ENCODE measurements at places on chromosomes 5 and 9.

DNA sequence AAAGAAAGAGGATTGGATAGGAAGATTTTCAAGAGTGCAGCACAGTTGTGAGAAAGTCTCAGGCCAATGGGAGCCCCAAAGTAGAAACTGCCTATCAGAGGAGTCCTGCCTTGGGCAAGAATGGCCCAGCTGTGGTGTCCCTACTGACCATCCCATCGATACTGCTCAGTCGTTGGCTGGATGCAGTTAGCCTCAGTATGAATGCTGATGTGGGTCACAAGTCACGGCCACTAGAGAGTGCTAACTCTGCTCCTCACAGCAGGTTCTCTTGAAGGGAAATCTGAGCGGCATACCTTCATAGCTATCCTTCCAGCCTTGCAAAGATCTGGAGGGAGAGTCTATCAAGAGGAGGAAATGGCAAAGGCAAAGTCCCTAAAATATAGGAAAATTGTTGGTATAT lies 11.6 kb upstream of the CETN3 start:
- no peak for DNase-seq

DNA sequence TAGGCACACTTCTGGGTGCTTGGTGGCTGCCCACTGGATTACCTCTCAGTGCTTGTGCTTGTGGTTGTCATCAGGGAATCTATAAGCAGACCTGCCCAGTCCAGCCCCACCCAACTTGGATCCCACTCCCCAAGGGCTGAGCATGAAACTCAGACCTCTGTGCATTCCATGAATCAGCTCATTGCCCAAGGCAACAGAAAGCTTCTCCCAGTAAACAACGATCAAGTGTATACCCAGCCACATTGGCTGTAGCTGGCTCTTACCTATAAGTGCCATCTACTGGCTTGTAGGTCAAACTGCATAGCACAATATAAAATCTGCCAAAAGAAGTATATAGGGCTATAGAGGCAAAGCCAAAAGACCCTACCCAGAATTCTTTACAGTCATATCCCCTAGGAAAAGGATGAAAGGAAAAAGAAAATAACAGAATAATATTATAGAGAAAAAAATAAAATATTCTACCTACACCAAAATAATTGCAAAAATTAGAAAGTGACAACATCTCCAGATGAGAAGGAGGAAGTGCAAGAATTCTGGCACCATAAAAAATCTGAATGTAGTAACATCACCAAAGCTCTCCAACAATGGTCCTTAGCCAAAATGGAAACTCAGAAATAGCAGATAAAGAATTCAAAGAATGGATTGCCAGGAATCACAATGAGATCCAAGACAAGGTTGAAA lies 321.0 kb upstream of the TRPC7 start:
- no peak for DNase-seq

DNA sequence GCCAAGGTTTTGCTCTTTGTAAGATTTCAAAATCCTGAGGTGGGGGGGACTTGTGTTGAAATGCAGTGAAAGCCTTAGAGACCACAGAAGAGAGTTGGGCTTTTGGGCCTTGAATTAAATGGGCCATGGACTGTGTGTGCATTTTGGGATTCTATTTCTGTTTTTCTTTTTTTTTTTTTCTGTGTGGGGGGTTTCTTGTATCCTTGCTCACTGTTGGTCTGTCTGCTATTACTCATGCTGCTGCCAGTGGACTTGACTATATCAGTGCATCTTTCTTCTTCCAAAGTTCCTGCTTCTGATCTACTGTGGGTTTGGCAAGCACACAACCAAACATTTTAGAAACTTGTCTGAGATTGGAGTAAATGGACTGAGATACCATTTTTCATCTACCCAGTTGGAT lies 344.9 kb downstream of the ARL15 start:
- DNase-seq: no peak

DNA sequence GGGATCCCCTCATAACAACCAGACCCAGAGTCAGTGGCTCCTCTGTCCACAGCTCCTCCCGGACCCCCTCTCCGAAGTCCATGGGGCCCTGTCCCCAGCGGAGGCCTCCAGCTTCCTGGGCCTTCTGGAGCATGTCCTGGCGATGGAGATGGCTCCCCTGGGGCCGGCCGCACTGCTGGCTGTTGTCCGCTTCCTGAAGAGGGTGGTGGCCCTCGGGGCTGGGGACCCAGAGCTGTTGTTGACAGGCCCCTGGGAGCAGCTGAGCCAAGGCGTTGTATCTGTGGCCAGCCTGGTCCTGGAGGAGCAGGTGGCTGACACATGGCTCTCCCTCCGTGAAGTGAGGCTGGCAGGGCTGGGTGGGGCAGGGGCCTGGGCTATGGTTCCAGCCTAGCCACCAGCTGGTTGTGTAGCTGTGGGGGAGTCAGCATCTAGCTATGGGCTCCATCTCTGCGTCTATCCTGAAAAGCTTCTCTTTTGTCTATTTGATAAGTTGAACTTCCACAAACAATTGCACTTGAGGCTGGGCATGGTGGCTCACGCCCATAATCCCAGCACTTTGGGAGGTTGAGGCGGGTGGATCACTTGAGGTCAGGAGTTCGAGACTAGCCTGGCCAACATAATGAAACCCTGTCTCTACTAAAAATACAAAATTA lies 4.7 kb downstream of the ADGRD2 start:
- no peak for DNase-seq

GRCh38 chr5:1189269-1189668 lies 12.1 kb upstream of the SLC6A19 start:
- DNase-seq: no peak

- DNase-seq: no peak
These were observed 128.2 kb upstream of the NFIB start for GRCh38 chr9:14441976-14442651.

- DNase-seq: no peak
These were observed 12.5 kb downstream of the STC2 start for GRCh38 chr5:173315495-173316338.

DNA sequence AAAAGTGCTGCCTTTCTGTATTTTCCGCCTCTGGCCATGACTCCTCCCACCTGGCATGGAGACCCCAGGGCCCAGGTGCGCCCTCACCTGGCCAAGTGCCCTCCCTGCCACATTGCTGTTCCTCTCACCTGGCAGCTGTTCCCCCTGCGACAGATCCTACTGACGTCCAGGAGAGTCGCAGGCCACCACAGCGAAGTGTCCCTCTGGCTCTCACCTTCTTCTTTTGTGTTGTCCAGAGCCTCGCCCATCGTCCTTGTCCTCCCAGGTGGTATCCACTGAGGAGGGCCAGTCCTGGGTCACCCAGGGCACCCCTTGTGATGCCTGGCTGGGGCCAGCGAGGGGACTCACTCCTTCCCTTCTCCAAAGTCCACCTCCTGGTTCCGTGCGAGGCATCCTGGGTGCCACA lies 2.6 kb downstream of the NKD2 start:
- no peak for DNase-seq

DNA sequence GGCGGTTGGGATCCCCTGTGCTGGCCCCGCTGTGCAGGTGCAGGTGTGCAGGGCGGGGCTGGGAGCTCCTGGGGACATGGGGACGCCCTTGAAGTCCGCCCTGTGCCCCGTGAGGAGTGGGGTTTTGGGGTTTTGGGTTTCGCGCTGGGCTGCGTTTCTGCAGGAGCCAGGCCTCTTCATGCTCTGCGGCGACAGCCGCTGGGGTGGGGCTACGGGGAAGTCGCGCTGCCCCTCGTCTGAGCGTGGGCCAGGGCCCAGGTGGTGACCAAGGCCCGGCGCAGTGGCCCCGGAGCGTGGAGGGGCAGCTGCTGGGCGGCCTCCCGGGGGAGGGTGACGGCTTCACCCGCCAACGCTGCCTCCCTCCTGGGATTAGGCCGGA lies 47.8 kb upstream of the IRX4 start:
- no peak for DNase-seq

DNA sequence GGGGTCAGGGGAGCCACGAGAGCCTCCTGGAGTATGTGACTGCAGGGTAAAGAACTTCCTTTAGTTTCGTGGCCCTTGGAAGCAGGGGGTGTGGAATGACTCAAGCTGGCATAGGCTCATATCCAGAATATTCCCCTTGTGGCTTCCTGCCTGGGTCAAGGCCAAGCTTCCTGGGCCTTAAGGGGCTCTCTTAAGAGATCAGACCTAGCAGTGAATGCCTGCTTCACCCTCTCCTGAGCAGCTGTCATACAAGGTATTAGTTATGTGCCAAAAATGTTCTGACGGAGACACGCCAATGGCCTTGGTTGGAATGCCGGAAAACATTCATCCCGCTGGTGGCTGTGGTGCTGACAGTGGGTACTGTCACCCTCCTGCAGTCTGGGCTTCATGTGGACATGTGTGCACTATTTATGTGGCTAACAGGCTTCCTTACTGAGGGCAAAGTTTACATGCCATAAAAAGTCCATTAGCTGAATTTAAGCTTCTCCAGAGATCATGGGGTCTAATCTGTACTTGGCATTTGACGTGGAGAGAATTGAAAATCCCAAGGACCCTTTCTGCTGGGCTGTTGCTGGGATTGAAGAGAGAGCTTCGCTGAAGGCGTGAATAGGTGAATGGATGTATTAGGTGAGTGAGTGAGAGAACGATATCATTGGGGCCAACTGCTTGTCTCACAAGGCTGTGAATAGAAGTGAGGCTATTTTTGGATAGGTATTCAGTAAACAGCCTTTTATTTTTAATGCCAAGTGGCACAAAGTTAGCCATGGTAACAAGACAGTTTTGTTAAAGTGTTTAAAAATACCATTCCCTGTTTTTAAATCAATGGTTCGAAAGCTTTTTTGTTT lies 156.8 kb downstream of the MACROH2A1 start:
- DNase-seq: peak; percentile 14

GRCh38 chr9:27204578-27204977 lies 92.4 kb downstream of the EQTN start:
- no peak for DNase-seq

DNA sequence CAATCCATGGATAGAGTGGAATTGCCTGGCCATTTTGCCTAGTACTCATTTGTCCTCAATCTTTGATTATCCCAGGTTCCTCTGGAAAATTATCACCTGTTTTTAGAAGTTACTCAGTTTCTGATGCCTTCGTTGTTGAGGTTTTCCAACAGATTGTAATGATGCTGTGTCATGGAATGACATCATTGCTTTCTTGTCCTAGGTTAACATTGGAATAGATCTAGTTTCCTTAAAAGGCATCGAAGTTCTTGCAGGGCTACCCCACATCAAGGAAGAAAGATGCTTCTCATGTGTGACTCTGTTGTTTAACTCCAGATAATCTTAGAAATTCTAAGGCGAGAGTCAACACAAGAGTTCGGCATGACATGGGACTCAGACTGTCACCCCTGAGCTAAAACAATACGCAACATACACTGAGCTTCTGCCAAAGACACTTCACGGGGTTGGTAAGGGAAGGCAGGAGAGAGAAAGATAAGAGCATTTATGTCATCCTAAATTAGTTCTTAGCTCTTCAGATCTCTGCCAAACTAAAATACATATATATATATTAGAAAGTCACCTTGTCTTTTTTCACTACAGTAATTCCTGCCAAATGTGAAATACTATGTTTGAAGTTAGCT lies 293.2 kb upstream of the WWC1 start:
- DNase-seq: no peak

- DNase-seq: no peak
These were observed 1.5 kb upstream of the FXN start for GRCh38 chr9:69034071-69034470.

DNA sequence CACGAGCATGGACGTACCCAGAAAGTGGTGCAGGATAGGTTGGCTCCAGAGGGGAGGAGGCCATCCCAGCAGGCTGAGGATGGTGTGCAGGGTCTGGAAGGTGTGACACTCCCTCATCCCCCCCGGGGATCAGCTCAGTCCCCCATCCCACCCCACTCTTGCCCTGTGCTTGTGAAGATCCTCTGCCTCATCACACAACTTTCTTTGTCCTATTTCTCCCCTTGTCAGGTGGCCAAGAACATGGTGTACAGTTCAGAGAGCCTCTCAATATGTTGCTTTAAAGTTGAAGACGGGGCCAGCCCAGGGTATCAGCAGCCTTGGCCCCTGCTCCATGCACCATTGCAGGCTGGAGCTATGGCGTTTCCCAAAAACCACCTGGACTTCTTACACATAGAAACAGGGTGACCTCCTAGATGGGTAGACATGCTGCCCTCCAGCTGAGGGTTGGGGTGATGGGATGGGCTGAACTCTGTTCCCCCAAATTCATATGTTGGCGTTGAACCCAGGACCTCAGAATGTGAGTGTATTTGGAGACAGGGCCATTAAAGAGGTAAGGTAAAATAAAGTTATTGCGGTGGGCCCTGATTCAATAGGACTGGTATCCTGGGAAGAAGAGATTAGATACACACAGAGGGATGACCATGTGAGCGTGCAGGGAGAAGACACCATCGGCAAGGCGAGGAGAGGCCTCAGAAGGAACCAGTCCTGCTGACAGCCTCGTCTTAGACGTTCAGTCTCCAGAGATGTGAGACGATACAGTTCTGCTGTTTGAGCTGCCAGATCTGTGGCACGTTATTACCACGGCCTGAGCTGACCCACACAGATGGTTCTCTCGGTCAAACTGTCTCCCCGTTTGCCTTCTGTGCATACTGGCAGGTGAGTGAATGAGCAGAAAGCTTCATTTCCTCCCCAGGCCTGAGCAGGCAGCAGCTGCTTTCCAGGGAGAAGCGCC lies 272.5 kb downstream of the GADD45G start:
- no peak for DNase-seq

GRCh38 chr9:132562306-132562573 lies 20.2 kb upstream of the BARHL1 start:
- no peak for DNase-seq
